ENCODE measurements at places on chromosomes 5 and 9. TPM values are rescaled to one million over a fixed set of nuclear protein-coding genes. Genes with fewer than 3 reads are reported as not detected.

DNA sequence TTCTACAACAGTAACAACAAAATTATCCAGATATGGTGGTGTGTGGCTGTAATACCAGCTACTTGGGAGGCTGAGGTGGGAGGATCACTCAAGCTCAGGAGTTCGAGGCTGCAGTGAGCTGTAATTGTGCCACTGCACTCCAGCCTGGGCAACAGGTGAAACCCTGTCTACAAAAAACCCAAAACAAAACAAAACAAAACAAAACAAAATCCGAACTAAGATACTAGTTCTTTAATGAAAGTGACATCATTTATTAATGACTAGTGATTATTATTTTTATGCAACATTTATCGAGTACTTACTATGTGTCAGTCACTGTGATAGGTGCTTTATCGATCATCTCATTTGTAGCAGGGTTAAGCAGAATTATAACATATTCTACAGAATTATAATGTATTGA is 196.9 kb upstream of the GDNF start:
- H3K4me3 ChIP-seq = no peak overlapping the region
- H3K36me3 ChIP-seq = no peaks in the 10 kb centered on the region
- no peak overlapping the region for H3K27ac ChIP-seq
- DNase-seq = no peak
- H3K27me3 ChIP-seq = peaks cover under 1% of the 10 kb centered on the region

DNA sequence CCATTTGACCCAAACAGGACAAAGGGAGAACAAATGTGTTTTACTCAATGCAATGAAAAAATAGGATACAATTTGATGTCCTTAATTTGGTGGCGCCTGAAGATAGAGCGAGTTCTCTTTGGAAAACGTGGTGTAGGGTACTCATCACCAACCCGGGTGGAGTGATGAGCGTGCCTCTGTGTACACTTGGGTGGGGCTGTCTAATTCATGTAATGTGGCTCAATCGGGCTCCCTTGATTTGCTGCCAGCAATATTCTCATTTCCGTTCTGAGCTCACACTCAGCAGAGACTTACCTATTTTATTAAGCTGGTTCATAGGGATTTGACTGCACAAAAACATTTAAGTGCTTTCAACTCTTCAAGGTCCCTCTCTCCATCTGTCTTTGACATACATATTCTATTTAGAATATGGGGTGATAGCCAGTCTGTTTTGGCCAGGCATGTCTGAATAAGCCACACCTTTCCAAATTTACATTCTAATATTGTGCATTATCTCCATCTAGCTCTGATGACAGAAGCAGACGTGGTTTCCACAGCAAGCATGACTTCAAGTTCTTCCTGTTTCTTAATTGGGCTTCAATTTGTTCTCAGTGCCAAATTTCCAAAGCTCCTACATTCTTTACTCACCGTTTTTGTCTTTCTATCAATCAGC is 162.5 kb downstream of the IRX2 start:
- H3K4me1 ChIP-seq = no peaks in the 10 kb centered on the region
- H3K36me3 ChIP-seq = no peaks in the 10 kb centered on the region
- no peaks in the 10 kb centered on the region for H3K27me3 ChIP-seq
- no peak overlapping the region for H3K4me3 ChIP-seq
- no peak overlapping the region for H3K27ac ChIP-seq

FOXD4L3 gene
- total RNA-seq = not detected

- H3K4me1 ChIP-seq = no peaks in the 10 kb centered on the region
- no peak for DNase-seq
- no peak overlapping the region for H3K27ac ChIP-seq
- no peak overlapping the region for H3K4me3 ChIP-seq
- H3K36me3 ChIP-seq = no peaks in the 10 kb centered on the region
- H3K27me3 ChIP-seq = peaks cover 18% of the 10 kb centered on the region
Measured at GRCh38 chr9:90137801-90138200, 504.8 kb downstream of the DIRAS2 start.

TXNDC8 gene
- total RNA-seq = not detected

SLC23A1 gene
- 1.5 TPM for total RNA-seq

VCAN gene
- total RNA-seq = 0.05 TPM

ACTBL2 gene
- total RNA-seq = not detected

WDR38 gene
- total RNA-seq = not detected

All from activated T-helper 1 cell treated with anti-CD3 and anti-CD28 coated beads, Interleukin-12 subunit alpha, Interleukin-12 subunit beta, Interleukin-2, Interleukin-4 antibody, amounts not matched to agents 30 ng/mL and 10 ng/mL and 1 ng/mL, durations not matched to agents 14 hours and 24 hours and 36 hours (primary cell).